ENCODE measurements at places on chromosomes 5 and 9. TPM values are rescaled to one million over a fixed set of nuclear protein-coding genes. Genes with fewer than 3 reads are reported as not detected.

The ENTPD2 gene
- 2.0 TPM for polyA plus RNA-seq

The NOL6 gene
- polyA plus RNA-seq = 22.9 TPM

The CDH10 gene
- 2.0 TPM for polyA plus RNA-seq

The JAKMIP2 gene
- 6.5 TPM for polyA plus RNA-seq

The ARAP3 gene
- polyA plus RNA-seq = 50.1 TPM

The FOCAD gene
- 29.9 TPM for polyA plus RNA-seq

DNA sequence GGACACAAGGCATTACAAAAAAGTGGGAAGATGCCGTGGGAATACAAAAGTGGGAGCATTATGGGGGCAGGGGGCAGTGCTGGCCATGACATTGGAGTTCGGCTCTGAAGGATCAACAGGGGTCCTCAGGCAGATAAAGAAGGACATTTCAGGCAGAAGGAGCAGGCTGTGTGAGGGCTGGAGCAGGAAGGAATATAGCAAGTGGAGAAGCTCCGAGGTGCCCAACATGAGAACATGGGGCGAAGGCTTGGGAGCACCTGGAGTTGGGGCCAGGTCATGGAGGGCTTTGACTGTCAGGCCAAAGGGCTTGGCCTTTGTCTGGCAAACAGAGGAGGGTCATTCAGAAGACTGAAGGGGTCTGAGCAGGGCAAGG is 2.5 kb downstream of the B4GALT7 start:
- DNase-seq = no peak

All from right lung (tissue), 10 donors.